Subcutaneous preadipocyte (primary cell): ENCODE measurements at places on chromosomes 12 and 14. TPM values are rescaled to one million over a fixed set of nuclear protein-coding genes. Genes with fewer than 3 reads are reported as not detected.

TMEM132C gene
- total RNA-seq: under 0.01 TPM in 1 of 2 replicates, not detected in the other

BBS10 gene
- total RNA-seq: 8.8 and 11.5 TPM in 2 replicates

PTHLH gene
- 0.73 and 1.6 TPM in 2 replicates for total RNA-seq

TPPP2 gene
- not detected in 2 replicates for total RNA-seq

LRTM2 gene
- total RNA-seq: not detected in 2 replicates

ARF3 gene
- 40.4 and 51.6 TPM in 2 replicates for total RNA-seq

TAS2R30 gene
- total RNA-seq: 4.4 and 6.6 TPM in 2 replicates

ANP32D gene
- not detected in 2 replicates for total RNA-seq

CYP46A1 gene
- under 0.01 and 0.37 TPM in 2 replicates for total RNA-seq

IL22 gene
- total RNA-seq: not detected in 2 replicates
